Stimulated activated CD4-positive, alpha-beta T cell treated with anti-CD3 and anti-CD28 coated beads, Interleukin-4, amount 100 ng/mL, for 48 hours (primary cell): ENCODE measurements at places on chromosomes 6 and 20.

DNA sequence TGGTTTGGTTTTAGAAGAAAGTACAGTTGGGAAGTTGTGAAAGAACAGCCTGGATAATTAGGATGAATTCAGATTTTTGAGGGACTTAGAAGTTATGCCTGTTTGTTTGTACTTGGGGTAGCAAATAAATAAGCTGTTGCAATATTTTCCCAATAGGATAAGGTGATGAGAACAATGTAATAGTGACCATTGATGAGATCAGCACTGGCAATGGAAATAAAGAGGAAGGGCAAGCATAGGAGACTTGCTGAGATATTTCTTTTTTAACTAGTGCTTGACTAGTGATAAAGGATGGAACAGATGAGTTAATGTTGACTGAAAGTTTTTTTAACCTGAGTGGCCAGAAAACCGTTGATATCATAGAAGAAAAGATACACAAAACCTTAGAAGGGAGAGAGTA, 498.8 kb downstream of the CDKAL1 start:
- DNase-seq, result no peak

- no peak for DNase-seq
These were observed 3.0 kb upstream of the TGM2 start for GRCh38 chr20:38167851-38168760.

GRCh38 chr6:118890997-118891790, 2.8 kb upstream of the ASF1A start:
- no peak for DNase-seq

DNA sequence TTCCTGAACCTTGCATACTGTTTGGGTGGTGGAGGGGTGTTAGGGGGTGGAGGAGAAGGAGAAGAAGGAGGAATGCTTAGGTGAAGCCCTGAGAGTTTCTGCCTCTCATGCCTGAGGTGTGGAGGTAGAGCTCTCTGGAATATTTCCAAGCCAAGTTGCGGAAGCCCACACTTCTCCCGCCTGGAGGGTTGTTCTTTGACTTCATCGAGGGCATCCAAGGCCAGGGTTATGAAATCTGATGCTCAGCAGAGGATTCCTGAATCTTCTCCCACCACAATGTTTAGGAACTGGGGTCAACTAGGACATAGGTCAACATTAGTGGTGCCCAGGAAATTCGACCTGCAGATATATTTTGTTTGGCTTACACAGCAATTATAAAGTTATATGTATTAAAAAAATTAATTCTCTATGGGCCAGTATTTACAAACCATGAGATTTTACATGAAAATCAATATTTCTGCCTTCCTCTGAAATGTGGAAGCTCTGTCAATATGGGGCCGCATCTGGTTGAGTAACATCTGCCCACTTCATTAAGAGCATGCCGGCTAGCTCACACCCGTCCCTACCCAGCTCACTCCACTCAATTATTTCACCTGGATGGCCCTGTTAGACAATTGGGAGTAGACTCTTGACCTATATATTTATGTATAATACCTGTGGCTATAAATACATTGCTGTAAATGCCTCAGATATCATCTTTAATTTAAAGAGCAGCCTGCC, 257.1 kb upstream of the ZFP64 start:
- no peak for DNase-seq

DNA sequence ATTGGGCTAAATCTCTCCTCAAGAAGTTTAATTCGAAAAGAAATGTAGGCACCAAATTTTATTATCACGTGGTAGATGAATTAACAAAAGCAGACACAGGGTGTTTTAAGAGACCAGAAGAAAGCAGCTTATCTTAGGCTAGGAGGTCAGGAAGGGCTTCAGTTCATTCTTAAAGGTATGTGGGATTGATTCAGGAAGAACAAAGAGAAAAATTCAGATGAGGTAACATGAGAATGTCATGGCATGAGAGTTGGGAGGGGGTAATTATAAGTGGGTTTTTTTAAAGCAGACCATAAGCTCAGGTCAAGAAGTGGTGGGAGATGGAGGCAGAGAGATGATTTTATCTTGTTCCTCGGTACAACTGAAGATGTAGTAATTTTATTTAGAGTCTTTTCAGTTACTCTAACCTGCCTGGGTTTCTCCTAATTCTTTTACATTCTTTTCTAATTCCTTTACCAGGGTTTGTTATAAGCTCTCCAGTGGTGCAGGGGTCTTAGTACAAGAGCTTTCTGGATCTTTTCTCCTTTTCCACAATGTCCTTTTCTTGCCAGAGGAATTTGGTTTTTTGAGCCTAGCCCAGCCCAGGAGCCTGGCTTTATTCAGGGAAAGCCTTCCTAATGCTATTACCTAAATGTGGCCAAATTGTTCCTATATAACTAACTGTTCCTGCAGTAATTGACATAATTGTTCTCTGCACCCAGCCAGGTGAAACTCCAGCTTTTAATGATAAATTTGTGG, 474.1 kb upstream of the BTBD3 start:
- no peak for DNase-seq

DNA sequence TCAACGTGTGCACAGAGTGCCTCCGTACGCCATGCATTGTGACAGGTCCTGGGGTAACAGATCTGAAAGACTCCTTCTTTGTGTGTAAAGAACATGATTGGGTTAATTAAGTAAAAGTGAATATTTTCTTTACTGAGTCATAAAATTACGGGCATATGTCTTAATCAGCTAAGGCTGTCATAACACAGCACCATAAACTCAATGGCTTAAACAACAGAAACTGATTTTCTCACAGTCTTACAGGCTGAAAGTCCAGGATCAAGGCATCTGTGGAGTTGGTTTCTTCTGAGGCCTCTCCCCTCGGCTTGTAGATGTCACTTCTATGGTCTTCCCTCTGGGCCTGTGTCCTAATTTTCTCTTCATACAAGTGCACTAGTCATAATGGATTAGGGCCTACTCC, 176.9 kb downstream of the MTFR2 start:
- DNase-seq, result no peak

- no peak for DNase-seq
These were observed 89.9 kb downstream of the PDE7B start for GRCh38 chr6:135941275-135942025.

DNA sequence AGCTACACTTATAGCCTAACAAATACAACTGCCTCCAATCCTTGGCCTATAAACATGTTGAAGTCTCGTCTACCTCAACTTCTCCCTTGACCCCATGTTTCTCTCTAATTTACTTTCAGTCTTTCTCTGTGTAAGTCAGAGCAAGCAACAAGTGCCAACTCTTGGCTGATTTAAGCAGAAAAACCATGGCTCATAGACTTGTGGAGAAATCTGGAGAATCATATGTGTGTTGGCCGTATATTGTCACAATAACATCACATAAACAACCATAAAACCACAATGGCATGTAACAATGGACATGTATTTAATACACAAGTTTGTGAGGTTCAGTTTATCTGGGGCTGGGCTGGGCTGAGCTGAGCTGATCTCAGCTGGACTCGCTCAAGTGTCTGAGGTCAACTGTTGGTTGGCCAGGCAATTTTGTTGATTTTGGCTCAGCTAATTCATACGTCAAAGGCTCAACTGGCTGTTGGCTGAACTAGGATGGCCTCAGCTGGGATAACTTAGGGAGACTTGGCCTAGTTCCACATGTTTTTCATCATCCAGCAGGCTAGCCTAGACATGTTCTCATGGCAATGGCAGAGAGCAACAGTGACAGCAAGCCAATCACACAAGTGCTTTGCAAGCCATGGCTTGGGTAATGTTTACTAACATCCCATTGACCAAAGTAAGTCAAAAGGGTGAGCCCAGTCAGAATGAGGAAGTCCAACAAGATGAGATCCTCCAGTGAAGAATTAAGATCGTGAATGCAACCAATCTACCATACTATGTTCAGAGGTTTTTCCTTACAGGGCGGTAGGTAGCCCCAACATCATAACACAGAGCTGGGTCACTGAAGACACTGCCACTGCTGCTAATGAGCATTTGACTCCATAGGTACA, 12.9 kb upstream of the TBC1D22B start:
- no peak for DNase-seq

DNA sequence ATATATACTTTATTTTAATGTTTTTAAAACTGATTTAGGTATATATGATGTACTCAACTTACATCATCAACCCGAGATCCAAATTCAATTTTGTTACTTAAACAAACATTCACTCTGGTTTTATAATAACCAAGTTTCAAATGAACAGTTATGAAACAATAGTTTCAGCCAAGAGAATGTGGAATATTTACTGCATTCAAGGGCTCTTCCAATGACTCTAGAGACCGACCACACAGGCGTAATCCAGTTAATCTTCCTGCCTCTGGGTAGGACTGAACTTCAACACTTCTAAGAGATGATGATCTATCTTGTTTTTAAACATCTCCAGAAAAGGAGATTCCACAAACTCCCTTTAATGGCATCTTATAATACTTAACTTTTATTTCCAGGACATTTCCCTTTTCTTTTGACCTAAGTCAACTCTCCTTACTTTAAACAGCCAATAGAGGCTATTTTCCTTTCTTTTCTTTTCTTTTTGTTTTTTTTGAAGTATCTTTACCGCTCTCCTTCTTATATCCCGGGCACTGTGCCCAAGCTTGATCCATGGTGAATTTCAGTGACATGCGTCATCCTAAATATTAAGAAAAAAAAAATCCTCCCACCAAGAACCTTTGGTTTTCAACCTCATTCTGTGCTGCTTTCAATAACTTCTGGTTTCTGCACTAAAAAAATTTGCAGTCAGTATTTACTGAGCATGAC, 110.1 kb downstream of the KIF13A start:
- no peak for DNase-seq

DNA sequence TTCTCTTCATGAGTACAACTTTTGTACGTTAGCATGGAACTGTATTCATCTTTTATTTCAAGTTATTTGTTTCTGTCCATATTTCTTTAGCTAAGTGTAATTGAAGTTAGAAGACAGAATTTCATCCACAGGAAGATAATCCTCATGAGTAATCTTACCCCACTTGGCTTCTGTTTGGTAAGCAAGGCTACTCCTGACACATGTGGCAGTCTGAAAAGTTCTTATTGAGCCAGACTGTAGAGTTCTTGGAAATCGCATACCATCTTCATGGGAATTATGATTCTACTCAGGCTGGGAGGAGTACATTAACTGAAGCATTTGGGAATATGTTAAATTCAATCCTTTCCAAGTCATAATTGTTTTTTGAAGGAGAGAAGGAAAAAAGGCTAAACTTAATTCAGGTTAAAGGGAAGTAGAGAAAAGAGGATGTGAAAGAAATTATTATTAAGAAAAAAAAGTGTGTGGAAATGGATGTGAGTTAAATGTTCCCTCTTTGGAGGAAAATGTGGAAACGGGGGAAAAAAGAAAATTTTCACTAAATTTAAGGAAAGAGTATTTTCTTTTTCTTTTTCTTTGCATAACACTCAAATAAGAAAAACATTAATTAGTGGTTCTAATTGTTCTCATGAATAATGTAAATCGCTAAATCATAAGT, 41.5 kb upstream of the TENT5A start:
- no peak for DNase-seq

DNA sequence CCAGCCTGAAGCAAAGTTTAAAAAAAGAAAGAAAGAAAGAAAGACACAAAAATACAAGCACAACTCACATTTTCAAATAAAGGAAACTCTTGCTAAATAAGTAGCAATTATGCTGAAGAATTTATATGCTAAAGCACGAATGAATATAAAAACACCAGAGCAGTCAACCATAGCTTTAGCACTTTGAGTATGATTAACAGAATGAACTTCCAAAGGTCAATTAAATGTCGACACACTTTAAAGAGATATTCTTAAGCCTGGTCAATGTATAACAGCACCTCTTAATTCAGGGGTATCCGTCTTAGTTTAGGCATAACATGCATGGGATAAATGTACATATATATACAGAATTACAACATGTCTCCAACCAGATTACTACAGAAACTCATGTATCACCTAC, 125.9 kb downstream of the OGFRL1 start:
- no peak for DNase-seq

GRCh38 chr20:63883201-63883593, 11.7 kb upstream of the DNAJC5 start:
- DNase-seq, result no peak

- no peak for DNase-seq
These were observed 118.1 kb downstream of the QKI start for GRCh38 chr6:163532526-163533078.

GRCh38 chr6:40573221-40573620, 13.9 kb downstream of the LRFN2 start:
- DNase-seq, result no peak

GRCh38 chr20:32466739-32467505, 108.8 kb downstream of the ASXL1 start:
- DNase-seq, result no peak

- no peak for DNase-seq
These were observed 156.3 kb downstream of the CARMIL1 start for GRCh38 chr6:25435416-25435985.

DNA sequence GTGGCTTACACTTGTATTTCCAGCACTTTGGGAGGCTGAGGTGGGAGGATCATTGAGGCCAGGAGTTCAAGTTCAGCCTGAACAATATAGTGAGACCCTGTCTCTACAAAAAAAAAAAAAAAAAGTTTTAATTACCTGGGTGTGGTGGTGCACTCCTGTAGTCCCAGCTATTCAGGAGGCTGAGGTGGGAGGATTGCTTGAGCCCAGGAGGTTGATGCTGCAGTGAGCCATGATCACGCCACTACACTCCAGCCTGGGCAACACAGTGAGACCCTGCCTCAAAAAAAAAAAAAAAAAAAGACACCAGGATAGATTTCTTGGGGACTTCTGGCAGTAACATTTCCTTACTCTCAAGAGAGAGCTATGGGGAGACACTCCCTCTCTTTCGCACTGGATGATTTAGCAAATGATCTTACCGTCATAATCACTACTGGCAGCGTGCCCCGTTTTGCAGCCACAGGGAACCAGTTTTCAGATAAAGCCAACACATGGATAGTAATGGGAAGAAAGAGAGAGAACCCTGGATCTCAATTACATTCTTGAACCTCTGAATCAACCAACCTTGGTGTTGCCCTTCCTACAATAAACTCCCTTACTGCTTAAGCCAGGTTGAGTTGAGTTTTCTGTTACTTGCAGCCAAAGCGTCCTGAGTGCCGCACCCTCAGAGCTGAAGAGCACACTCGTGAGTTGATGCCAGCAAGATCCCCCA, 18.1 kb upstream of the PTPN1 start:
- DNase-seq, result no peak

- DNase-seq, result no peak
These were observed 3.3 kb upstream of the STK38 start for GRCh38 chr6:36550473-36551000.

DNA sequence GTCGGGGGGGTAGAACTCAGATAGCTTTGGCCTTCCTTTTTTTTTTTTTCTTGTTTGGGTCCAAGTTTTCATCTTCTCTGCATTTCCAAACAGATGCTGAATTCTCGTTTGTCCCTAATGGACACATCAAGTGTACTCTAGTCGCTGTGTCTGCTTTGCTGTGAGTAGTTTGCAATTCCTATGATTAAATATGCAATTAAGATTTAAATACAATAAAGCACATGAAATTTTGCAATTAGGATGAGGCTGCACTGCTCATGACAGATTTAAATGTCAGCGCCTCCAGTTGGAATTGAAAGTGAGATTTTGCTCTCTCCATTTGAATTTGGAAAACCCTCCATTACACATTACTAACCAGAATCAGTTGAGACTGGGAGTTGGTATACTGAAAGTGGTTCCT, 70.4 kb downstream of the PFDN4 start:
- no peak for DNase-seq
